ENCODE measurements at places on chromosomes 12 and 14.
A peak's percentile ranks its signal among the peaks of the same experiment; 100 is the strongest.

DNA sequence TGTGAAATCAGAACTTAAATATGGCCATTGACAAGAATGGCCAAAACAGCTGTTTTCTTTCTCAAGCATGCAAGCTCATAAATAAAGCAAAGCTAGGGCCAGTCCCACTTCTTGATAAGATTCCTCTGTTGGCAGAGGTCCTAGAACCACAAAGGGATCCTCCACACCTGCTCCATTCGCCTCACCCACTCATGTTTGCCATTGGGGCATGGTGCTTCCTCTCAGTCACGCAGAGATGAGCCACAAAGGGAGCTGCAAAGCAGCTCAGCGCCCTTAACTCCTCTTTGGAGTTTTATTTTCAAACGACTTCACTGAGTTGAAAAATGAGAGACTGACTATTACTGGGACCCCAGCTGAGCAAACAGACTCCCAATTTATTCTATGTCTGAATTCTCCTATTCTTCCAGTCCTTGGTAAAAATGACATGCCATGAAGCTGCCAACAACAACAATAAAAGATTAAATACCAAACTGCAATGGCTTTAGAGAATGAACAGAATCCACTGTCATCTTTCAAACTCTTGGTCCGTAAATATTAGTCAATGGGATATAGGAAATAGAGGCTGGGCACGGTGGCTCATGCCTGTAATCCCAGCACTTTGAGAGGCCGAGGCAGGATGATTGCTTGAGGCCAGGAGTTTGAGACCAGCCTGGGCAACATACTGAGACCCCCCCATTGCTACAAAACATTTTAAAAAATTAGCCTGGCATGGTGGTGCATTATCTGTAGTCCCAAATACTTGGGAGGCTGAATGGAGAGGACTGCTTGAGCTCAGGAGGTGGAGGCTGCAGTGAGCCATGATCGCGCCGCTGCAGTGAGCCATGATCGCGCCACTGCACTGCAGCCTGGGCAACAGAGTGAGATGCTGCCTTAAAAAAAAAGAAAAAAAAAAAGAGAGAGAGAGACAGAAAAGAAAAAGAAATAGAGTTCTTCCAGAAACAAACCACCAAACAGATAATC lies 16.4 kb downstream of the MANSC1 start:
- no peak for DNase-seq

GRCh38 chr14:21334202-21334906 lies 49.5 kb downstream of the SUPT16H start:
- no peak for DNase-seq

- DNase-seq: no peak
Measured at GRCh38 chr14:65433157-65433556, 20.6 kb downstream of the FUT8 start.

GRCh38 chr14:91352053-91352452 lies 65.6 kb downstream of the CCDC88C start:
- no peak for DNase-seq

- no peak for DNase-seq
Measured at GRCh38 chr12:30807695-30808034, 52.9 kb upstream of the CAPRIN2 start.

DNA sequence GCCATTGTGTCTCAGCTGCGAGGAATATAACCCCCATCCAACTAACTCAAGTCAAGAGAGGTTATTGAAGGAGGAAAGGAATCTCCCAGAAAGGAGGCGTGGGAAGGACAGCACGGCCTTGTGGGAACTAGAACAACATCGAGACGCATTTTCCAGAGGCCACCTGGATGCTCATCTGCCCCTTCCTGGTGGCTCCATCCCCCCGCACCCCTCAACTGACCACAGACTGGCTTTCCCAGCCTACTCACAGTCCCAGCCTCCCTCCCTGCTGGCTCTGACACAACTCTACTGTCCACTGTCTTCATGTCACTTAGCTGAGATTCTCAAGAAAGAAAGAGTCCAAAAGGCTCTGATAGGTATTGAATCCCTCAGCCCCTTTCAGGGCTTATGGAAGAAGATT lies 66.0 kb upstream of the CLMN start:
- DNase-seq: no peak

DNA sequence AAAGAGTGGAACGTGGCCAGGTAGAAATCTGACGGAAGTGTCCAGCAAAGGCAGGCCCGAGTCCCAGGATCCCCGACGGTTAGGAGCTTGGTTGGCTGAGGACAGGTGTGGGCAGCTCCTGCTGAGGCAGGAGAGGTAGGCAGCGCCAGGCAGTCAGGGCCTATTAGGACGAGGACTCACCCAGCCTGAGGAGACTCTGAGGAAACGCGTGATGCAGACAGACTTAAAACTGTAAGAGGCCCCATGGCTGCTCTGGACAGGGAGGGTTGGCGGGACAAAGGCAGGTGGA lies 255.7 kb upstream of the SFSWAP start:
- DNase-seq: no peak

GRCh38 chr12:46043972-46044520 lies 53.7 kb upstream of the SCAF11 start:
- no peak for DNase-seq

GRCh38 chr12:130462558-130463274 lies 125.0 kb downstream of the PIWIL1 start:
- no peak for DNase-seq

DNA sequence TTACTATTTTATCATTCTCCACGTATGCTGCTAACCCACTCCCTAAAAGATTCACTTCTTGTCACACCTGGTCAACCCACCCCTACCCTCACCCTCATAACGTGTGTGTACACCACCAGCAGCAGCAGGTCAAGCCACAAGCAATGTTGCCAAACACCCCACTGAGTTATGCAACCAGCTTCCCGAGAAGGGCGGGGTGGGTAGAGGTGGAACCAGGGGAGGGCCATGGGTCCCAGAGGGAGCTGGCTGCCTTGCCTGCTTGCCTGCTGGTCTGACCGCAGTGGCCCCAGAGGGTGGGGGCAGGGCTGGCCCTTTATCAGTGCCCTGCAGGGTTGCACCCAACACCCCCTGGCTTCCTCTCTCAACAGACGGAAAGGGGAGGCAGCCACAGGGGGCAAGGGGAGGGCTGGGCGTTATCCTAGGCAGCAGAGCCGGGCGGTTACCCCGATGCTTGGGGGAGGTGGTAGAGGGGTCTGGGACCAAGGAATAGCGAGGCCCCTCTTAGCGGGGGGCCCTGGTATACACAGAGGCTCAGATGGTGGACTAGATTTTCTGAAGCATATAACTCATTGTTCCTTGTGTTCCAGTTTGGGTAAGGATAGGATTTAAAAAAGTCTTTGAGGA lies 3.5 kb upstream of the NFE2 start:
- DNase-seq: no peak

GRCh38 chr14:69922198-69922597 lies 43.0 kb downstream of the SMOC1 start:
- DNase-seq: no peak

- no peak for DNase-seq
Measured at GRCh38 chr14:94143239-94143638, 13.8 kb upstream of the IFI27L2 start.

- DNase-seq: no peak
Measured at GRCh38 chr12:5688226-5688625, 256.3 kb downstream of the NTF3 start.

GRCh38 chr12:27437839-27438238 lies 8.7 kb upstream of the SMCO2 start:
- DNase-seq: no peak

GRCh38 chr14:25485381-25485780 lies 435.4 kb upstream of the STXBP6 start:
- peak; percentile 16 for DNase-seq

- DNase-seq: no peak
Measured at GRCh38 chr14:76929927-76930326, 98.6 kb downstream of the IRF2BPL start.

DNA sequence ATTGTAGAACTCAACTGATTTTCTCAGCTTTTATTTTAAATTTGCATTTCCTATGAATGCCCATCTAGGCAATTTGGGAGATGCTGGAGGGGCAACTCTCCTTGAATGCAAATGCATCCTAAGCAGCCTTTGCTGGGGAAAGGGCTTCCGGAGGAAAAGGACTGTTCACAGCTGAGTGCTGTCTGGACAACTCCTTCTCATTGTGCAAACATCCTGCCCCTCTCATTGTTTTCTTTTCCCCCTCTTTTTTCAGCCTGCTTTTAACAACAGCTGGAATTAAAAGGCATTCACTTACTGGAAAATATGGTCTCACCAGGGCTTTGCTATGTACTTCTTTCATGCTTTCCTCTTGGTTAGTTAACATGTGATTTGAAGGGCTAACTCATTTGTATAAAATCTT lies 397.8 kb downstream of the FUT8 start:
- no peak for DNase-seq

DNA sequence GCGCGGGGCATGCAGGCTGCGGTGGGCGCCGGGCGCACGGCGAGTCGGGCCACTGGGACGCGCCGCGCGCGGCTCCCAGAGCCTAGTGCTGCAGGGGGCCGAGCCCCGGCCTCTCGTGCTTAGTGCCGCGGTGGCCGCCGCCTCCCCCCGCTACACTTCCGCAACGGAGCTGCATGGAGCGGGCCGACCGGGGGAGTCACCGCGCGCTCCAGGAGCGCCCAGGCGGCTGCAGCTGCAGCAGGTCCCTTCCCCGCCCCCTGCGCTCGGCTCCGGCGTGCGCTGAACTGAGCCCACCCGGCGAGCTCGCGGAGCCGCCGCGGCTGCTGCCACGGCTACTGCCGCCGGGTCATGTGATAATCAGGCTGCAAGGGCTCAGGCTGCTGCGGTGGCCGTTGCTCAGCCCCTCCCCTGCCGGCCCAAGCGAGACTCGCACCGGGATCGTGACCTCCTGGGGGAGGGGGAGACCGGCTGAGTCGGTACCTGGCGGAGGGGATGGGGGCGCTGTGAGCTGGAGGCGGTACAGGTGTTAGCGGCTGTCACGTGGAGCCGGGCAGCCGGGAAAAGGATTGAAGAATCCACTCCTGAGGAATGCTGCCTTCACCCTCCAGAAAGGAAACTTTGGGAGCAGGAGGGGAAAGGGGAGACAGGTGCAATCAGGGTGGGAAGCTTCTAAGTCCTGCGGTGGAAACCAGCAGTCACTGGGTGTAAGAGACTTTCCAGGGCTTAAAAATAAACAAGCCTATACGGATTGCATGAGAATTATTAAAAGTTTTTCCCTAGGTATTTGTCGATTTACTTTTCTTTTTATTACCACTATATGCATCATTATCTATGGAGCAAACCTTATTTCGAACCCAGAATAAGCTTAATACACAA lies at the start of gene PPM1H:
TSS of gene PPM1H (minus strand) at position 352 of the 876 bp plus-strand sequence. CDS start 414 bp downstream, outside the sequence.
- DNase-seq: no peak

GRCh38 chr12:99553461-99553860 lies 94.1 kb upstream of the GARIN6 start:
- DNase-seq: no peak

GRCh38 chr12:74535536-74535935 lies 2.1 kb upstream of the ATXN7L3B start:
- DNase-seq: no peak

- no peak for DNase-seq
Measured at GRCh38 chr14:32623300-32624093, 294.4 kb downstream of the AKAP6 start.

GRCh38 chr12:29730481-29730880 lies 53.3 kb downstream of the TMTC1 start:
- DNase-seq: no peak

- no peak for DNase-seq
Measured at GRCh38 chr14:92552066-92552465, 38.5 kb downstream of the RIN3 start.

DNA sequence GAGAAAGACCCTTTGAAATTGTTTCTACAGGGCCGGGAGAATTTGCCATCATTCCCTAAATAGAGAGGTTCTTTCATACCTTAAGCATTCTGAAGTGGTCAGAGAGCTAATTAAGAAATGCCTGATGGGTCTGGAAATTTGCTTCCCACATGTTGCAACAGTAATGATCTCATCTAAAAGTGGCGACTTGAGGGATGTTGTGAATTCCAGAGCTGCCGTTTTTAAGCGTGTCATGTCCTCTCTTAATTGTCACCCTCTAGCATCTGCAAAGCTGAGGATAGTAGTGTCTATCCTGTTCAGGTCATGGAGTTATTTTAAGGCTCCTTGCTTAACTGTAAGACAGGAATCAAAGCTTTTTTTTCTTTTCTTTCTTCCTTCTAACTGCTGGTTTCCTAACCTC lies 60.4 kb downstream of the FOS start:
- DNase-seq: no peak

DNA sequence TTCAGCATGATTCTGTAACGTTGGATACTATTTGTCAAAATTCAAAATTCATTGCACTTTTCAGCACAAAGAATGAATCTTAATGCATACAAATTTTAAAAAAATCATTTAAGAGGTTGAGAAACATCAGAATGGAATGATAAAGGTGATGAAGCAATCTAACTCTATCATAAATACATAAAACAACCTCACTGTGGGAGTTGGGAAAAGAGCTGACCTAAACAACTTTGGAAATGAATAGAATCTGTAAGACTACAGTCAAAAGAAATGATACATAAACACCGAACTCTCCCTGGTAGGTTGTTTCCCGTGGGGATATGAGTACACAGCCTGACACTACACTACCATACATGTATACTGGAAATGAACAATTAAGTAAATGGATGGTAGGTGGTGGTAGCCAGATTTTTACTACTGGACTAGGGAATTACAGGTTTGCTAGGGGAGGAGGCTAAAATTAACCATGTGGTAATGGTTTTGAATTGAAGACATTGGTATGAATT lies 64.9 kb upstream of the PARP11 start:
- DNase-seq: no peak

DNA sequence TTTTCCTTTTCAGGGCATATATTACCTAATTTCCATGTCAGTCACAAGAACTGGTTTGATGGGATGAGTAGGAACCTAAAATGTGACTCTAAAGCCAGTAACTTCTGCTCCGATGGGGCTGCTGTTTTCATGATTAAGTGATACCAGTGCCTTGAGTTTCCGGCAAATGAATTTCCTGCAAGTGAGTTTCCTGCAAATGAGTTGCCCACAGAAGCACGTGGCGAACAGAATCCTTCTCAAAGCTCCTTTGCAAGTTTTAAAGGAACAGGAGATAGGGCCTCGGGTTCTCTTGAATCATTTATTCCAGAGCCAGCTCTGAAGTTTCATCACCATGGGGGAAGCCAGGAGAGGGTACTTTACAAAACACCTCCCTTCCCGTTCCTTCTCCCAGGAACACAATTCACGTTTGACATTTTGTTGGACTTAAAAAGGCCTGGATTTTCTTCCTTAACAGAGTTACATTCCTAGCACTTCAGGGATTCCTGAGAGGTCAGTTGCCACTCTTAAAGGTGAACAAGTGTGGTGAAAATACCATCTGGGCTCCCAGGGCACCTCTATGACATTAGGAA lies 2.2 kb upstream of the PPTC7 start:
- DNase-seq: no peak

GRCh38 chr14:96637521-96637920 lies 135.3 kb downstream of the PAPOLA start:
- no peak for DNase-seq

GRCh38 chr14:41615011-41615595 lies 8.4 kb downstream of the LRFN5 start:
- DNase-seq: no peak

DNA sequence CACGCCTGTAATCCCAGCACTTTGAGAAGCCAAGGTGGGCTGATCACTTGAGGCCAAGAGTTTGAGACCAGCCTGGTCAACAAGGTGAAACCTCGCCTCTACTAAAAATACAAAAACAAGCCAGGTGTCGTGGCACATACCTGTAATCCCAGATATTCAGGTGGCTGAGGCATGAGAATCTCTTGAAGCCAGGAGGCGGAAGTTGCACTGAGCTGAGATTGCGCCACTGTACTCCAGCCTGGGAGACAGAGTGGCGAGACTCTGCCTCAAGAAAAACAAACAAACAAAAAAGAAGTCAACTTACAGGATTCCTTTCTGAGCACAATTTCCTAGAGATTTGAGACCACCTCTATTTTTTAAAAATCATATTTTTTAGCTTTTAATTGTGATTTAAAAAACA lies 45.3 kb downstream of the DGLUCY start:
- DNase-seq: no peak
